Neural crest cell (in vitro differentiated cells): ENCODE measurements at places on chromosomes 1 and 21. TPM values are rescaled to one million over a fixed set of nuclear protein-coding genes. Genes with fewer than 3 reads are reported as not detected.

The COPA gene
- total RNA-seq: 123 and 124 TPM in 2 replicates

The GPR3 gene
- 6.1 and 7.0 TPM in 2 replicates for total RNA-seq

The ZMYND12 gene
- total RNA-seq: 0.61 and 0.68 TPM in 2 replicates

GRCh38 chr1:37303884-37304574, 170.4 kb upstream of the ZC3H12A start:
- no peak for DNase-seq

DNA sequence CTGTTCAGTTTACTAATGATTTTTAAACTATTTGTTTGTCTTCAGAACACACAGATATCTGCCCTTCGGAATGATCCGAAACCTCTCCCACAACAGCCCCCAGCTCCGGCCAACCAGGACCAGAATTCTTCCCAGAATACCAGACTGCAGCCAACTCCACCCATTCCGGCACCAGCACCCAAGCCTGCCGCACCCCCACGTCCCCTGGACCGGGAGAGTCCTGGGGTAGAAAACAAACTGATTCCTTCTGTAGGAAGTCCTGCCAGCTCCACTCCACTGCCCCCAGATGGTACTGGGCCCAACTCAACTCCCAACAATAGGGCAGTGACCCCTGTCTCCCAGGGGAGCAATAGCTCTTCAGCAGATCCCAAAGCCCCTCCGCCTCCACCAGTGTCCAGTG, 51.6 kb downstream of the ACP6 start:
- DNase-seq: no peak
